ENCODE measurements at places on chromosomes 4 and X.

- DNase-seq = no peak
These were observed 76.5 kb downstream of the PCDH18 start for GRCh38 chr4:137455647-137456321.

- DNase-seq = no peak
These were observed 247.6 kb downstream of the CBLL2 start for GRCh38 chrX:22520128-22520828.

DNA sequence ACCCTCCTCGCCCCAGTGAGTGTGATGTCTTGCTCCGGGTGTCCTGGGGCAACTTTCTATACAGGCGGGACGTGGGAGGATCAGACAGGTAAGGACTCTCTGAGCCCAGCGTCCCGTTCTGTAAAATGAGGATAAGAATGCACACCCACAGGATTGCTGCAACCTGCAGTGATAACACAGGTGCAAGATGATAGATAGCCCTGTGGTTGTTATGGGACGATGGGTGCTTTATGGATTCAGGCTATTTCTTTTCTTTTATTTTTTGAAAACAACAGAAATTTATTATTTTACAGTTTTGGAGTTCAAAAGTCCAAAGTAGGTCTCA, 28.6 kb downstream of the BEX3 start:
- no peak for DNase-seq

GRCh38 chr4:75654905-75655304, 18.3 kb downstream of the G3BP2 start:
- no peak for DNase-seq

GRCh38 chrX:24301060-24301459, 12.8 kb downstream of the SUPT20HL2 start:
- DNase-seq = no peak

- DNase-seq = no peak
These were observed 16.7 kb downstream of the GPRIN3 start for GRCh38 chr4:89290727-89291516.

DNA sequence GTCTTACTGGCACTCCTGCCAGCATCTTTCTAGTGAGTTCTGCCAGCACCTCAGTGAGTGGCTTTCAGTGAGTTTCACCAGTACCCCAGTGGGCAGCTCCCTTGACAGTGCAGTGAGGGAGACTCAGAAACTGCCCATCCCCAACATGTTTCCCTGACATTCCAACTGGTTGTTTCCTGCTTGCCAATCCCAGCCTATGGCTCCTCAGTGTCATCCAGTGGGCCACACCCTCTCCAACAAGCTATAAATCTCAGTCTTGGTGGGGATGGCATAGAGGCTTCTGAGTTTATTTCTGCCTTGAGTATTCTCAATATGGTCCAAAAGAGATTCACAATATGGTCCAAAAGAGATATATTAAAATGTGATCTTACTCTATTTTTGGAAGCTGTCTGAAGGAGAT, 461.2 kb upstream of the NR3C2 start:
- DNase-seq = no peak

DNA sequence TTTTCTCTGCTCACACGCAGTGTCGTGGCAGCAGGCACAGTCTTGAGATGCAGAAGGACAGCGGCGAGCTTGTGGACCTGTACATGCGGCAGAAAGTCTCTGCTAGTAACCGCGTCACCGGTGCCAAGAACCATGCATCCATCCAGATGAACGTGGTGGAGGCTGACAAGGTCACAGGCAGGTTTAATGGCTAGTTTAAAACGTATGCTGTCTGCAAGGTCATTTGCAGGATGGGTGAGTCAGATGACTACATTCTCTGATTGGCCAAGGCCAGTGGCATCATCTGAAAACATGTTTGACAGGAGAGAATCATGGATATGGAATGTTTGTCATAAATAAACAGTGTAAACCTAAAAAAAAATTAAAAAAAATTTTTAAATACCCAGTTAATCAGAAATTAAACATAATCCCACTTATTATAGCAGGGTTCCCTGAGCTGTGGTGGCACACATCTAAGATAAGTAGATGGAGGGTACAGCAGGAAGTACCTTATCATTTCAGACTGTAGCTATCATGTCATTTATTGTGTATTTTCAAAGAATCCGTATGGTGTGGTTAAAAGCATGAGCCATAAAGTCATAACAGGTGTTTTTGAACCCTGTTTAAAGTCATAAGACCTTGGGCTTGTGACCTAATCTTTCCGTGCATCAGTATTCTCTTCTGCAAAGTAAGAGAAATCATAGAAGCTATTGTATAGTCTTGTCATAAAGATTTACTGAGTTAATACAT, 7.5 kb upstream of the BMP2K start:
- no peak for DNase-seq

DNA sequence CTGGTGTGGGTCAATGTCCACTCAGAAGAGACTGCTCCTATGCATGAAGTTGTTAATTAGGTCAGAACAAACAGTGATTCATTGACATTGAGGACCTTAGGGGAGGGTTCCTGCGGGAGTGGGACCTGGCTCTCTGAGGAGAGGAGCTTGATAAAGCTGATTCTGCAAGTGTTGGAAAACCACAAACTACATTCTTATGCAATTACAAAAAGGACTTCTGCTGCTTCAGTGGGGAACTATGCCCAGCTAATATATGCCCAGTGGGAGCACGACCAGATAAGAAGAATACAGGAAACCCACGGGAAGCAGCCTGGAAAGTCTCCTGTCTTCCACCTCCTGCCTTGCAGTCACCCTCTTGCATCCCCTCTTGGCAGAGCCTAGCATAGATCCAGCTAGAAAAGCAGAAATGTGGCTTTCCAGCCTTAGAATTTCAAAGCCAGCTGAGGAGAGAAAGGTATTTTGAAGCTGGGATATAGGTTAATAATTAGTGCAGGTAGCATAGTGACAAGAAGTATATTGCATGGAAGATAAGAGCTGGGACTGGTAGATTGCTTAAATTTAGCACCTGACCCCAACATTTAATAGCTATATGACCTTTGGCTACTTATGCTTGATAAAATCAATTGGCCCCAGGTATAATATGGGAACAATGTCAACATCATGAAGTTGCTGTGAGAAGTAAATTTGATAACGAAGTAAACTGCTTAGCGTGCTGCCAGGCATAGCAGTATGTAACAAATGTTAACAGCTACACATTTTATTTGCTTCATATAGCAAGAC, 34.9 kb upstream of the UGT8 start:
- DNase-seq = no peak

DNA sequence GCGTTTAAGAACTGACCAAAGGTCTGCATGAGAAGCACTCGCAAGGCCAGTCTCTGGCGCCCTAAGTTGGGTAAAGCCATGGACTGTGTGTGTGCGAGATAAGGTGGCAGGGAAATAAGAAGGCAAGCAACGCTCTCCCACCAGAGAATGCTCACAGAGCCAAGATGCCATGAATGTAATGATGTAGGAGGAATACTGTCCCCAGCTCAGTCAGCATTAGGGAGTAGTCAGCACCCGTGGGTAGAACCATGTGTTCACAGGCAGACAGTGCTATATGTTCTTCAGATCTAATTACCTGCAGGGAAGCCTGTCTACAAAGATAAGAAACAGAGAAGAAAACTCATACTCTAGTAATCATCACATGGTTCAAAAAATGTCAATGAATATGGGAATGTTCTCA, 68.8 kb downstream of the SEC24D start:
- no peak for DNase-seq

Measured in ascending aorta (tissue), 2 donors.